ENCODE measurements at places on chromosomes 11 and 22.

DNA sequence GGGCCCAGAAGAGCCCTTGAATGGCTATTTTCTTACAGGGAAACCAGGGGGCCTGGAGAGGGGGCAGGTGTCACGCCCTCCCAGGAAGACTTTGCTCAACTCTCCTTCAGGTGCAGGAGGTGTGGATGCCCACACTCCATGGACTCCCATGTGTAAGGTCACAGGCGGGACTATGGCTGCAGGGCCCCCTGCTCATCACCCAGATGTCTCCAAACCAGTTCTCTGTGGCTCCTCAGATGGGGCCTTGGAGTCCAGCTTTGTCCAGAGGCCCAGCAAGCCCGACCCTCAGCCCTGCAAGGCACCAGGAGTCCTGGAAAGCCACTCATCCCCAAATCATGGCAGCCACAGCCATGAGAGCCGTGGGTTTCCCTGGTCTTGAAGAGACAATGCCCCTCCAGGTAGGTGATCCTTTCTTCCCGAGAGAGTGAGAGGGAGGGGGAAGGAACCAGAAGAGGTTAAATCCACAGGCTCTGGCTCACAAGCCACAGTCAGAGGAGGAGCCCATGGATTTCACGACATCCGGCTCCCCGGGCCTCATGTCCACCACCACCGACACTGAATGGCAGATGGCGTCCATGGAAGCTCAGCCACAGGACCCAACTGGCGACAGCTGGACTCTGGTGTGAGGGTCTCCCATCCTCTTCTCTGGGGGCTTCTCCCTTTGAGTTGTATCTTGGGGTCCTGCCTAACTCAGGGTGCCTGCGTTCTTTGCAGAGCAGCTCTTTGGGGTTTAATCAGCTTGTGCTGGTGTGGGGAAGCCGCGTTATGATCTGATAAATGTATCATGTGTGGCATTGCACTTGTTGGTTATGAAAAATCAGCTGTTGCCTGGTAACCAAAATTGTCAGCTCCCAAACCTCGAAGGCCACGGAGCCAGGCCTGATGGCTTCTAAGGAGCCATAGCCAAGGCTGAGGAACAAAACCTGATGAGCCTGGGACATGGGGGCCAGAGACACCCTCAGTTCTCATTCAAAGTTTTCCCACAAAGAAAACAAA is 620.4 kb downstream of the BRD1 start:
- no peak for DNase-seq

GRCh38 chr22:27212102-27212501 is 554.7 kb downstream of the MIAT start:
- DNase-seq: no peak

DNA sequence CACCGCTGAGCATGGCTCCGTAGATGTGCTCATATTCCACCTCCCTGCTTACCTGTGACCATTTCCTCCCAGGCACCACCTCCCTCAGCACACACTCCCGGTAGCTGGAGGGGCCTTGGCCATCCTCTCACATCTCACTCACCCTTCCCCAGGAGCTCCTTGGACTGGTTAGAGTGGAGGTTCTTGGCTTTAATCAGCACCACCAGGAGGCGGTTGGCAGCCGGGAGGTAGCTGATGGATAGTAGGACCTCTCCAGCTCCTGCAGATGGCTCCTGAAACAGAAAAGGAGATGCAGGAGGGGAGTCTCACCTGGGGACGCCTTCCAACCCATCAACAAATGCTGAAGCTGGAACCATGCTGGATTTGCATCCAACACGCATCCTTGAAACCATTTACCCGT is 39.9 kb downstream of the SYT13 start:
- no peak for DNase-seq

DNA sequence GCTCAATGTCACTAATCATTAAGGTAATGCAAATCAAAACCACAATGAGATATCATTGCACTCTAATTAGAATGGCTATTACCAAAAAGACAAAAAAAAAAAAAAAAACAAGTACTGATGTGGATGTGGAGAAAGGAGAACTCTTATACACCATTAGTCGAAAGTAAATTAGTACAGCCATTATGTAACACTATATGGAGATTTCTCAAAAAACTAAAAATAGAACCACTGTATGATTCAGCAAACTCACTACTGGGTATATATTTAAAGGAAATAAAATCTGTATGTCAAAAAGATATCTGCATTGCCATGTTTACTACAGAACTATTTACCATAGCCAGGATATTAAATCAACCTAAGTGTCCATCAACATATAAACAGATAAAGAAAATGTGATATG is 265.4 kb upstream of the ARHGAP20 start:
- no peak for DNase-seq

GRCh38 chr11:39745401-39745800 is 1714.1 kb downstream of the LRRC4C start:
- no peak for DNase-seq

- no peak for DNase-seq
Measured at GRCh38 chr11:3810446-3810845, 2.1 kb downstream of the PGAP2 start.

GRCh38 chr11:95142431-95142830 is 52.8 kb downstream of the ENDOD1 start:
- DNase-seq: no peak

GRCh38 chr11:74487875-74488274 is 5.6 kb downstream of the LIPT2 start:
- no peak for DNase-seq

- no peak for DNase-seq
Measured at GRCh38 chr11:112113539-112114457, 27.1 kb downstream of the SDHD start.

DNA sequence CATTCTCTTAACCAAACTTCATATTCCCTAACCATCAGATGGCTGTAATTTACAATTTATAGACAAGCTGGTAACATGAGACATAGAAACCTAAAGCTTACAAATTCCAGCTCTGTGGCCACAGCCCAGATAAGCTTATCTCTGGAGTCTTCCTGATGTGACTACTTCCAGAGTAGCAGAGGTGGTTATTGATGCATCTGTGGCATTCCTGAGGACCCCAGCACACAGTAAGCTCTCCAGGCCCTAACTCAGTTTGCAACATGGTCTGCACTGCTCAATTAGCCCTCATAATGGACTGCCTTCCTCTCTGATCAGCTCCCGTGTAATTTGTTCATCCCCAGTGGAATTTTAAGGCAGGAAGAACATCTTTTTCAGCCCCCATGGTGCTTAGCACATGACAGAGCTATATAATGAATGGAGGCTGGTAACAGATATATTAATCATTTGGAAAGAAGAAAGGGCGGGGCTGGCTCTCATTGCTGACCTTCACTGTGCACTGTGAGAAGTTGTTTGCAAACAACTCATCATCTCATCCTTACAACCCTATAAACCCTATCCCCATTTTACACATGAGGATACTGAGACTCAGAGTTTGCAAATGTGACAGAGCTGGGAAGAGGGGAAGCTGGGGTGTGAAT is 30.1 kb upstream of the KCNJ11 start:
- no peak for DNase-seq

GRCh38 chr11:96167787-96168186 is 175.2 kb downstream of the MAML2 start:
- no peak for DNase-seq

DNA sequence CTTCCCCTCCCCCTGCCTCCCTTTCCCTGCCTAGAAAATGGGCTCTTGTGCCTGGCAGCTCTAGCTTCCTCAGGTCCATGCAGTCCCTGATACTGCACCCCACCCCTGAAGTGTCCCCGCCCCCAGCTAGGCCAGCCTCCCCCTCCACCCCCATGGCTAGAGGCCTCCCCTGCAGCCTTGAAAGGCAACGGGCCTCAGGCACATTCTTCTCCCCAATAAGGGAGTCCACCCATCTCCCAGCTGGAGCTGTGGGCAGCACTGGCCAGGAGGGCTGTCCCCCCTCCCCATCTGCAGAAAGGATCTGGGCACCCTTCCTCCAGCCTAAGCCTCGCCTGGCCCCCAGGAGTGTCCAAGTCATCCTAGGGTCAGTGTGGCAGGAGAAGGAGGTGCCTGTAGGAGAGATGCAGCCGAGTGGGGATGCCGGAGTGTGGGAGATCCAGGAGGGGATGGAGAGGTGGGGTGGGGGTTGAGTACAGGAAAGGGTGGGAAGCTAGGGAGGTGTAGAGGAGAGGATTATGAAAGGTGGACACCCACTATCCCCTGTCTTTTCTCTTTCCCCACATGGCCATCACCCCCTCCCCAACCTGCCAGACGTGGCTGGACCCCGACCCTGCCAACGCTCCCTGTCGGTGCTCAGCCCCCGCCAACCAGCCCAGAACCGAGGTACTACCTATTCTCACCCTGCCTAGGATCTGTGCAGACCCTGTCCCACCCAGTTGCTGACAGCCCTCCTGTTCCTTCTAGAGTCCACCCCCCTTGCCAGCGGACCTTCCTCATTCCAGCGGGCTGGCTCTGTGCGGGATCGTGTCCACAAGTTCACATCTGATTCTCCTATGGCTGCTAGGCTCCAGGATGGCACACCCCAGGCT is 9.3 kb downstream of the SMTN start:
- no peak for DNase-seq

DNA sequence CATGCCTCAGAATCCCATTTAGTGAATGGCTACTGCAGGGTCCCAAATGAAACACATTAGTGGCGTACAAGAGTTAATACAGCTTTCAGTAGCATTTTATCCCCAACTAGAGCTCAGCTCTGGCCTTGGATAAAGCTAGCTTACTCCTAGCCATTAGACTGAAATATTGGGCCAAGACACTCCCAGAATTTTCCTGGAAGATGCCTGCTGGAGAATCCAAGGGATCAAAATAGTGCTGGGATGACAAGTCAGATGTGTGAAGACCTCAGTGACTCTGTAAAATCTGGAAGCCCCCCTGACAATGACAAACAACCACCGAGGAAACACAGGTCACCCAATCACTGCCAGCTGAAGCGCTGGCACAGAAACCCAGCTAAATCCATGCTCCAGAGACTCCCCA is 303.1 kb upstream of the SORL1-AS1 start:
- no peak for DNase-seq

DNA sequence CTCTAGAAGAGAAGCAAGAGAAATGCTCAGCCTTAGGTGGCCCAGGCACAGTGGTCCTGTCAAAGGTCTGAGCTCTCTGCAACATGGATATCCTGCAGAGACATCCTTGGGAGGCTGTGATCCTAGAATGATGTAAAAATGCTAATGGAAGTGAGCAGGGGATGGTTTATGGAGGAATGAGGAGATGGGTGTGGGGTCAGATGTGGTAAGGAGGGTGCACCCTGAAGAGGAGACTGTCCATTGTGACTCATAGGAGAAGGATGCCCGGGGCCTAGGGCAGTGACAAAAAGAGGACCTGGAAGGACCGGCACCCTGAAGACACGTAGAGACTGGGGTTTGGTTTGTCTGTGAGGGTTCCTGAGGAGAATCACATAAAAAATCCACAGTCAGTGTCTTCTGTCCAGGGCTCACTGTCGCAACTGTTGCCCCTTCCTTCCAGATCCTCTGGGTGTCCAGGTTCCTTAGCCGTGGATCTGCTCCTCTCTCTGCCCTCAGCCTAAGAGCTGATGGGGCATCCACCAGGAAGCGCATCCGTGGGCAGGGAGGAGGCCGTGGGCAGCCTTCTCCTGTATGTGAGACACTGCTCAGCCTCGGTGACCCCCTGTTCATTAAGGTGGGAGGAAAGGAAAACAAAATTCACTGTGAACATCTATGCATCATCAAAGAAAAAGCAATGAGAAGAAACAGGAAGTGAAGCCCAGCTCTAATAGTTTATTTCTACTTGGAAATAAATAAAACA is 110.7 kb downstream of the VPREB1 start:
- DNase-seq: no peak

DNA sequence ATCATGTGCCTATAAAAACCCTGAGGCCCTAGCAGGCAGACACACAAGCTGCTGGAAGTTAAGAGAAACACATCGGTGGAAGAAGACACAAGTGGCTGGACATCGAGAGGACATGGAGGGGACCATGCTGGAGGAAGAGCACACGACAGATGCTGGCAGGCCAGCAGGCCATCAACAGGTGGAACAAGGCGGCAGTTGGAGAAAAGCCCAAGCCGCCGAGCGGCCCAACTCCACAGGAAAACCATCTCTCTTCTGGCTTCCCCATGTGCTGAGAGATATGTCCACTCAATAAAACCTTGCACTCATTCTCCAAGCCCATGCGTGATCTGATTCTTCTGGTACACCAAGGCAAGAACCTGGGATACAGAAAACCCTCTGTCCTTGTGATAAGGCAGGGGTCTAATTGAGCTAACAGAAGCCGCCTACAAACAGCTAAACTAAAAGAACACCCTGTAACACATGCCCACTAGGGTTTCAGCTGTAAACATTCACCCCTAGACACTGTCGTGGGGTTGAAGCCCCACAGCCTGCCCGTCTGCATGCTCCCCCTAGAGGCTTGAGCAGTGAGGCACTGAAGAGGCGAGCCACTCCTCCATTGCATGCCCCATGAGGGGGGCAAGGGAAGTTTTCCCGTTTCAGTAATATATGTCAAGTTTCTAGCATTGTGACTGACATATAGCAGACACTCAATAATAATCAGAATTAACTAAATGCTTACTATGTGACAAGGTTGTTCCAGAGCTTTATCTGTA is 39.0 kb upstream of the MMP20 start:
- no peak for DNase-seq

DNA sequence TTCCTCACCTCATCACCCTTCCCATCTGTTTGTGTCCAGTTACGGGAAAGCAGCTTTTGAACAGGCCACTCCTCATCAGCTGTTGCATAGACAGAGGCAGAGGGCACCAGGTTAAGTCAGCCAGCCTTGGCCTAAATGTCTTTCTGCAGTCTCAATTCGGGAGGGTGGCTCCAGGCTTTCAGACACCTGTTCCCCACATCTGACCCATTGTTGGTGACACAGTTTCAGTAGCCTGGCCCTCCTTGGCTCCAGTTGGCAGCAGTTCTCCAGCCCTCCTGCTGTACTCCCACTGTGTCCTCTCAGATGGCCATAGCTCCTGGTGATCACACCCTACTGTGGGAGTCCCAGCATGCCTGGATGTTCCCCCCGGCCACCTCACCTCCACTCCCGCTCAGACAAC is 70.8 kb upstream of the MYOD1 start:
- no peak for DNase-seq

GRCh38 chr11:13302420-13302958 is 24.9 kb downstream of the BMAL1 start:
- no peak for DNase-seq

DNA sequence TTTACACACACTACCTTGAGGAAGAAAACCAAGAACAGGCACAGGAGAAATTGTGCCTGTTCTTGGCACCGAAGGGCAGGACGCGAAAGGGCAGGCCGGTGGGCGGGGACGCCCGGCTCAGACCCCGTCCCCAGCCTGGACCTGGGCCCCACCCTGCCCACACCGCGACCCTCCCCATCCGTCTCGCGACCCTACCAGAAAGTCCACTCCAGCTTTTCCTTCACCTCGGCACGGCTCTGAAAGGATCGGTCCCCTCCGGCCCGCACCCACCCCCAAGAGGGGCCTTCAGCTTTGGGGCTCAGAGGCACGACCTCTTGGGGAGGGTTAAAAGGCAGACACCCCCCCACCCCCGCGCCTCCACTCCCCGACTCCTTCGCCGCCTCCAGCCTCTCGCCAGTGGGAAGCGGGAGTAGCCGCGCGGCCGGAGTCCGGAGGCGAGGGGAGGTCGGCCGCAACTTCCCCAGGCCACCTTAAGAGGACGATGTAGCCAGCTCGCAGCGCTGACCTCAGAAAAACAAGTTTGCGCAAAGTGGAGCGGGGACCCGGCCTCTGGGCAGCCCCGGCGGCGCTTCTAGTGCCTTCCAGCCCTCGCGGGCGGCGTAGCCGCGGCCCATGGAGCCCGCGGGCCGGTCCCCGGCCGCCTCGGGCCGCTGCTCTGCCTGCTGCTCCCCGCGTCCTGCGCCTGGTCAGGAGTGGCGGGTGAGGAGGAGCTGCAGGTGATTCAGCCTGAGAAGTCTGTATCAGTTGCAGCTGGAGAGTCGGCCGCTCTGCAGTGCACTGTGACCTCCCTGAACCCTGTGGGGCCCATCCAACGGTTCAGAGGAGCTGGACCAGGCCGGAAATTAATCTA is 4.4 kb downstream of the SEC14L6 start:
- no peak for DNase-seq

- peak; percentile 88 for DNase-seq
Measured at GRCh38 chr22:37242395-37242918, 1.6 kb downstream of the RAC2 start.

All from activated gamma-delta T cell treated with anti-CD3 and anti-CD28 coated beads, Interleukin-2, amount 50 U/mL, for 16 hours (primary cell).